ENCODE measurements at places on chromosomes 4 and X.

DNA sequence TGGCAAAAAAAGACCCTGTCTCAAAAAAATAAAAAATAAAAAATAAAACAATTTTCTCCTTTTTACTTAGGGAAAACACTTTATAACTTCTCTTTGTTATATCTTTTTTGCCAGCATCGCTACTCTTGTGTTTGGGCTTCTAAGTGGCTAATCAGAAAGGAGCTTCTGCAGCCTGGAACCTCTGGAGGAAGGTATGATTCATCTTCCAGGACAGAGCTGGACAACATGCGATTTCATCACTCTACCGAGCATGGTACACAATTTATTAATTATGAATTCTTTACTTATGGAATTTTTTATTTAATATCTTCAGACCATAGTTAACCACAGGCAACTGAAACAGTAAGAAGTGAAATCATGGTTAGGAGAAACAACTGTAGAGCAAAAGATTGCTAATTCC, 1254.3 kb upstream of the AGA start:
- DNase-seq = no peak

- DNase-seq = no peak
Measured at GRCh38 chr4:90841676-90842075, 714.5 kb downstream of the CCSER1 start.

DNA sequence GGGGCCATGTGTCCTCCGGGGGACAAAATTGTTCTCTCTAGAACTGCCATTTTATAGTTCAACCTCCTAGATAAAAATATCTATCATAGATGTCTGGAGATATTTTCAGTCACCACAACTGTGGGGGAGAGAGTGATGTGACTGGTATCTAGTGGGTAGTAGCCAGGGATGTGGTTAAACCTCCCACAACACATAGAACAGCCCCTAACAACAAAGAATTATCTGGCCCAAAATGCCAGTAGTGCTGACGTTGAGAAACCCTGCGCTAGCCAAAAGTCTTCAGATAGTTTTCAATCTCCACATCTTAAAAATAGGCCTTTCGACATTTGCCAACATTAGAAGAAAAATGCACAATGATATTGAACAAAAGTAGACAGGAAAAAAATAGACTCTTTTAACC, 19.0 kb upstream of the SUPT20HL2 start:
- no peak for DNase-seq

DNA sequence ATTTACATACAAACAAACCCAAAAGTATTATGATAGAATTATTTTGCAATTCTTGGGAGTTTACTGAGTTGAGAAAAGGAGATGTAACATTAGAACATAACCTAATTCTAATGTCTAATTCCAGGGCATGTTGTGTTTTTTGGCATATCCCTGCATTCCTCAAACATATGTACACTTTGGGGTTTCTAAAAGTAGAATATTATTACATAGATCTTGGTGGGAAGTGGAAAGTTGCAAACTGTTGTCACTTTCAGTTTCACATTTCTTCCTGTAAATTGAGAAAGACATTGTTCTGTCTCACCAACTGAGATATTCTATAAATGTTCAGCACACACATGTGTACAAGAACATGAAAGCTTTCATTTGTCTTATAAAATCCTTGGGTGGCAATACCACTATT, 24.4 kb upstream of the GBA3 start:
- peak; percentile 8 for DNase-seq

DNA sequence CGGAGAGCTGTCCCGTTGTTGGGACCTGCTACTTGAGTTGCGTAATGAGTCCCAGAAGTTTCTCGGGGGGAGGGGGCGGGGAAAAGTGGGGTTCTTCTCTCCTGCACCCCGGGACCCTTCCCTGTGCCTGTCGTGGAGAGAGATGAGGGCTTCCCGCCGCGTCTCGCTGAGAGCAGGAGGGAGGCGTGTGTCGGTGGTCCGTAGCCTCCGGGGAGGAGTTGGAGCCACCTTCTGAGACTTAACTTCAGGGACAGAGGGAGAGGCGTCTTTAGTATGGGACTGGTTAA, 698 bp downstream of the AFF1 start:
- no peak for DNase-seq

DNA sequence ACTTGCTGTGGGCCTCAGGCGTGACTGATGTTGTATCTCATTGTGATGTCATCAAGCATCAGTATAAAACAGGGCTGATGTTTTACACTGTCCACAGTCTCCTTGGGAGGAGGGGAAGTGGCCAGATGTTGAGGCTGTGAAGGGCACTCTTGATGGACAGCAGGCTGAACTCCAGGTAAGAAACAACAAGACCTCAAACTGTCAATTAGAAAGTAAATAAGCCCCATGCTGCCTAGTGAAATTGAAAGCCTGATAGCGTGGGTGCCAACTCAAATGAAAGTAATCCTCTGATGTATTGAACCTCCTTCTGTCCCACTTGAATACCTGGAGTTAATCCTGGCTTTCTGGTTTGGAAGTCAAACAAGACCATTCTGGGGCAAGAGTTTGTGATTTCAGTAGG, 19.7 kb downstream of the VSIG1 start:
- DNase-seq = no peak

GRCh38 chrX:20267931-20268701, 1.4 kb upstream of the RPS6KA3 start:
- no peak for DNase-seq

GRCh38 chr4:87843936-87844335, 11.2 kb downstream of the MEPE start:
- peak; percentile 80 for DNase-seq

- DNase-seq = peak; percentile 95
Measured at GRCh38 chr4:85498068-85498733, 23.3 kb downstream of the ARHGAP24 start.

DNA sequence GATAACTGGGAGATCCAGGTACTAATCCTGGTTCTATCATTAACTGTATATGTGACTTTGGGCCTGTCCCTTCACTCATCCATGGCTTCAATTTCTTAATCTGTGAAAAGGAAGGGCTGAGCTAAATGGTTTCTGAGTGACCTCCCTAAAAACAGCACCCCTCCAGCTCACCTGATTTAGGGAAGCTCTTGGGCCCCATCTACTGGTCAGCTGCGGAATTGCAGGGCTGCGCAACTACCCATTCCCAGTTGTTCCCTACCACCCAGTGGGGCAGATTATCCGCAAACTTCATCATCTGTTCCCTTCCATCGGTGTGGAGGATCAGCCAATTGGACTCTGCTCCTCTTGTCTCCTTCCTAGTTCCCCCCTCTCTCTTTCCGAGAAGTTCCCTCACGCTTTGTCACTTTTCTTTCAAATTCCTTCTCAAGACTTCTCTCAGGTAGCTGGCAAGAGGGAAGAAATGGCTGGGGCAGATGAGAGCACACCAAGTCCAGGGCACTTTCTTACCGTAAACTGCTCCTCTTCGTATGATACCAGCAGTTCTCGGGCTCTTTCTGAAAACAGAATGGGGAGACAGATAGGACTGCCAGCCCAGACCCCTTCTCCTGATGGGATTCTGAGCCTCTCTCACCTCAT, 5.8 kb downstream of the LAS1L start:
- peak; percentile 14 for DNase-seq

DNA sequence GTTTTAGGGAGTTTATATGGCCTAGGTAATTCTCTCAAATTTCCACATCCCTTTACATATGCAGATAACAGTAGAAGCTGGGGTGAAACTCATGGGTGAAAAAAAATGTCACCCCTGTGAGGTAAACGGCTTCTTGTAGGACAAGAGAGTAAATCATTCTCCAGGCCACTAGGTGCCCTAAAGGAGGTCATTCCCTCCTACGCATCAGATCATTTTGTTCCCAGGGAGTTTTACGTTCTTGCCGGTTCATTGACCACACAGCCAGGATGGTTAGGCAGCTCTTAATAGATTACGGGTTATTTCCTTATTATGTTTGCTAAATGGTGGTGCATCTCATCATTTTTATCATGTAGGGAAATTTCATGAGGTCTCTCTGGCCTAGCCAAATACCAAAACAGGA, 225.8 kb upstream of the NOCT start:
- no peak for DNase-seq

DNA sequence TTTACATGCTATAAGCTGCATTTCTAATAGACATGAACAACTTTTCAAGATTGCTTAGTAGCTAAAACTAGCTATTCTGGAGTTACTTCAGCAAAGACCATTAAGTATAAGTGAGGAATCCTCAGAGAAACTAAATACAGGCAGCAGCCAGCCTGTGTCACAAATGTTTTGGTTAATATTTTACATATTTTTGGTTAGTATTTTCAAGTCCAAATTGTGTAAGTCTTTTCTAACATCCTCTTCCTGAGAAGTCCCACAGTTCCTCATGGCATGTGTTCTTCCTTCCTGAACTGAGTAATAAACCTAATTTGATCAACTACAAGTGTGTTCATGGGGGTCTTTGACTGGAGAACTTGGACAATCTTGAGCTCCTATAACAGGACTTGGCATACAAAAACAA, 42.4 kb upstream of the MCF2 start:
- no peak for DNase-seq

- DNase-seq = no peak
Measured at GRCh38 chrX:7202206-7202605, 54.3 kb upstream of the PUDP start.

DNA sequence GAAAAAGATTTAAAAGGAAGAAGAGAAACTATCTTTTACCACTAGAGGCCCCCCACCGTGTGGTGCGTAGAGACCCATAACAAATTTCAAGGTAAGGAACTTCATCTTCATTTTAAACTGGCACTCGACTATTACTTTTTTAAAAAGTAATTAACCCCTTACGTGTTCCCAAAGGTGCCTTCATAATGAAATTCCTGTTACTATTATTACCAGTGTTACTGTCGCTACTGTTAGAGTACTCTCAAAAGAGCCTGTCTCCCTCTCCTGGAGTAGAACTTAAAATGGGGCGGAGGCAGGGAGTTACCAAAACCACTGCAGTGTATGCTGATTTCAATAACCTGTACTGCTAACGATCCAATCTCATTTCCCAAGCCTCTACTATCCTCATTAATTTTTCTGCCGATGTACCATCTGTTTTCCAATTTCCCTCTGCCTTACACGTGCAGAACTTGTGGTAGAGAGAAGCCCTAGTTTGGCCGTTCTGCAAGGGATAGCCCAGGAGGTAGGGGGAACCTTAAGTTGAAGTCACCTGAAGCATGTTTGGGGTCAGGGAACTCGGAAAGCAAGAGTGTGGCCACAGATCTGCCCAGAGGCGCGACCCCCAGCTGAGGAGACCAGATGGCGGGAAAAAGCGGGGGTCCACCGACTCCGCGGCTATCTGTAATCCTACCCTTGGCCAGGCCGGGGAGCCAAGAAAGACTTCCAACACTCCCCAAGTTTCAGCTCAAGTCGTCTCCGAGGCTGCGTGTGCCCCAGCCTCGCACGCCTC, 720 bp upstream of the STK26 start:
- no peak for DNase-seq

GRCh38 chr4:156884183-156884582, 87.4 kb downstream of the PDGFC start:
- DNase-seq = no peak

DNA sequence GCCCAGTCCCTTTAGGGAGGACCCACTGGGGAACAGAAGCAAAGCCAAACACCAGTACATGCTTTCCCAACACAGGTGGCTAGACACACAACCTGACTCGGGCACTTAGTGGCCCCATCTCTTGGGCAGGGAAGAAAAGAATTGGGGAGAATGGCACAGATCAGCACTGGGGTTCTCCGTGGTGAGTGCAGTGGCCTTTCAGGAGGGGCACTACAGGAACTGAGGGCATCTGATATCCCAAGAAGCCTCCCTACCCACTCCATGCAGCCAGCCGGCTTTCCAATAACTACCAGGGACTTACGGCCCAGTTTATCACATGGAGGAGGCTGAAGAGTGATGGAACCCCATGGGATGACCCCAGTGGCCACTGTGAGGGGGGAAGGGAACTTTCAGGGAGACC, 23.0 kb downstream of the RGN start:
- DNase-seq = no peak

- DNase-seq = no peak
Measured at GRCh38 chr4:61740886-61741285, 540.8 kb downstream of the ADGRL3 start.

DNA sequence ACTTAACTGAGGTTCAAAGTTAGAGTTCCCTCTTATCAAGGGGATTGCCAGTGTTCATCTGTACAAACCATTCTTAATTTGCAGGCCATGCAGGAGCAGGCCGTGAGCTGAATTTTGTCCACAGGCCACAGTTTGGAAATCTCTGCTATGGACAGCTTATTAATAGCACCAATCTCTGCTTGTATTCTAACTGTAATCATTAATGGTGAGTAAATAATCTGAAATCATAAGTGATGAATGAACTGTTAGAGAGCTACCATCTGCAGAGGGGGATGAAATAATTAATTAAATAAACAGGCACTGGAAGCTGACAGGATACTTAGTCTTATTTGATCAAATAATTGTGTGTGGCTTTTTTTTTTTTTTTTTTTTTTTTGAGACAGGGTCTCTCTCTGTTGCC, 48.5 kb upstream of the PDLIM3 start:
- no peak for DNase-seq

DNA sequence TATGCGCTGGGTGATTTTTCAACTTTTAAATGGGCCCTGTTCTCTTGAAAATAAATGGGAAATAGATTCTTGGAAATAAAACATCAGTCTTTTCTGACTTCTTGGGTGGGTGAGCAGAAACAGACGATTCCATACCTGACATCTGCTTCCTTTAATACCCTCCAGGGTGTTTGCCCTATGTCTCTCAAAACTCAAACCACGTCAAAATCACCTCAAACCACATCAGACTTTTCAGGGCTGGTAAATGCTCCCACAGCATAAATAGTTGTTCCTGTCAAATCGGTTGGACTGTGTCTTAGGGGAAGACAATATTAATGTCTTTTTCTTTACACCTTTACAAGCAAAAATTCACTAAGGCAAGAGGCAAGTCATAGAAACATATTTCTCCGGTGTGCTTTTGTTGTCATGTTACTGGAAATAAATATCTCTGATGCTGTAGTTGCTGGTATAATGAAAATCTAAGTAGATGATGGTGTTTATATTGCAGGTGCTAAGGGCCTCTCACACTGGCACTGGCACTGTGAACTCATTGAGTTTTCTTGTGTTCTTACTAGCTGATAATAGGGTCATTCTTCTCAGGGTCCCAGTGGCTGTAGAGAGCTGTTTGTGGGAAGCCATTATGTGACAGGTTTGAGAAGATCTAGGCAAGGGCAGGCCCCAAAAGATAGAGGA, 380.4 kb downstream of the RAPGEF2 start:
- DNase-seq = no peak

- DNase-seq = peak; percentile 88
Measured at GRCh38 chr4:1011022-1011665, at the start of gene FGFRL1. TSS of gene FGFRL1 (plus strand) at chr4:1011626. CDS start at chr4:1012486, 860 bp downstream.

Measured in foreskin fibroblast (primary cell).